ENCODE measurements at places on chromosomes 4 and X.

DNA sequence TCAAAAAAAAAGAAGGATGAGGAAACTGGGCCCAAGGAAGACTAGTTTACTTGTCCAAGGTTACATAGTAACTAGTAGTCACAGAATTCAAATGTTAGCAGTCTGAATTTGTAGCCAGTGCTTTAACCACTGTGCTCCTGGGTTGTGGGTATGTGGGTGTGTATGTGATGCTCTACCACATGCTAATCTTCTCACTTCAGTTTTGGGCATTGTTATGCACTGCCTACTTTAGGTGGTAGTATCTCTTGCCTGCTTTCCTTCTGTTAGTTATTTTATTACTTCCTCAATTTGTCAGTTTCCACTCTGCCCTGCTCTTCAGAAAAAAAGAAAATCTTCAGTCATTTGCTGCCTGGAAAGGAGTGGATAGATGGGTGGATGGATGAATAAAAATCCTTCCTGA is 219.2 kb downstream of the RPA4 start:
- DNase-seq = no peak

DNA sequence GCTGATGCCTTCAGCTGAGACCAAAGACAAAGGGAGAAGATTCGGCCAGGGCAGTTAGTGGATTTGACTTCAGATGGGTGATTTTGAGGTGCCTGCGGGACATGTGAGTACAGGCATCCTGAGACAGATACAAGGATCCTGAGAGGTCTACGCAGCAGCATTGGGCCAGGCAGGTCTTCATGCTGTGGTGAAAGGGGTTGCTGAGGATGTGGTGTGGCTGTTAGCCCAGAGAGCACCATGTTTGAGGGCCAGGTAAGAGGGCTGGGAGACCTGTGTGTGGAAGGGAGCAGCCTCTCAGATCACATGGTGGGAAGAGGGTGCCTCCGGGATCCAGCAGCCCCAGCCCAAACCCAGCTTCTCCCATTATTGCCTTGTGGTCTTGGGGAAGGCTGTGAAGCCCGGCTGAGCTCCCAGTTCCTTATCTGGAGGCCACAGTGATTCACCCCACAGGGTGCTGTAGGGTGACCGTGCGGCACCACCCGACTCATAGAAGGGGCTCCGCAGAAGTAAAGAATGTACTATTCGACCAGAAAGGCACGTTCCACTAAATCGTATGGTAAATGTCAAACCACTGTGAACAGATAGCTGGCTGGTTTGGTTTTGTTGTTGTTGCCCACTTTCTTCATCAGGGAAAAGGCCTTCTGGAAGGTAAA is 27.7 kb upstream of the TADA2B start:
- no peak for DNase-seq

- no peak for DNase-seq
Measured at GRCh38 chr4:124964852-124965496, 252.4 kb upstream of the ANKRD50 start.

DNA sequence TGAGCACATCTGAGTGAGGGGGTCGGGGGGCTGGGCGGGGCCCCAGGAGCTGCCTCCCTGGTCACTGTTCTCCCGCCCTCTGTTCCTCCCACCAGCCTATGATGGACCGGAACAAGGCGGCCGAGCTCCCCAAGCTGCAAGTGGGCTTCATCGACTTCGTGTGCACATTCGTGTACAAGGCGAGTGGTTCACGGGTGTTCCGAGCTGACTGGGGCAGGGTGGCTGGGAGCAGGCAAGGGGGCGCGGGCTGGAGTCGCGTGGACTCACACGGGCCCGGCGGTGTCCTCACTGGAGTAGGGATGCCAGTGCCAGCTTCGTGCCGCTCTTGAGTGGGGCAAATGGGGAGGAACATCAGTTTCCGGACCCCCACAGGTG is 7.7 kb downstream of the ATP5ME start:
- no peak for DNase-seq

DNA sequence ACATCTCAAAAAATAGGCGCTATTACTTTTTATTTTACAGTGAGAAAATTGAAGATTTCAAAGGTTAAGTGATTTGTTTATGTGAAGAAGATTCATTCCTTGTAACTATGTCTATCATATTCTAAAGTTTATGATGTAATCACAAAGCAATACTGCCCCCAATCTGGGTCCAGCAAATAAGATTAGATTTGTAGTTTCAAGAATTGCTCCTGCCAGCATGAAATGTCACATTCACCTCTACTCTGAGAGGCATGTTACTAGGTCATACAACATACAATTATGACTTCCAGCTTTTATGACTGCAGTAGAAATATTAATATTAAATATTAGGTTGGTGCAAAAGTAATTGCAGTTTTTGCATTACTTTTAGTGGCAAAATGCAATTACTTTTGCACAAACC is 976.2 kb downstream of the FSTL5 start:
- DNase-seq = no peak

DNA sequence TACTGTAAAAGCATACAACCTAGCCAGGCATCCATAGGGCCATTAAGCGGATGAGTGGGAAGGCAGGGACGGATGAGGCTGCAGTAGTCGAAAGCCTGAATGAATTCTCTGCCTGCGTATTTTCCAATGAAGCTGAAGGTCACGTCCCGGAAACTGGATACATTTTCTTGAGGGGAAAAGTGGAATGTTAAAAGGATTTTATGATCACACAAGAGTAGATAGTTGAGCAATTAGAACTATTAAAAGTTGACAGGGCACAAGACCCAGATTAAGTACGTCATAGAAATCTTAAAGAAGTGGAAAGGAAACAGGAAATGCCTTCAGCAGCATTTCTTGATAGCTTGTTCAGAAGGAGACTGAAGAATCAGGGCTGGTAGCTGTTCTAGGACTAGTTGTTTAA is 98.3 kb upstream of the CXXC4 start:
- DNase-seq = no peak

- DNase-seq = no peak
Measured at GRCh38 chrX:153651540-153652079, 4.6 kb downstream of the DUSP9 start.

DNA sequence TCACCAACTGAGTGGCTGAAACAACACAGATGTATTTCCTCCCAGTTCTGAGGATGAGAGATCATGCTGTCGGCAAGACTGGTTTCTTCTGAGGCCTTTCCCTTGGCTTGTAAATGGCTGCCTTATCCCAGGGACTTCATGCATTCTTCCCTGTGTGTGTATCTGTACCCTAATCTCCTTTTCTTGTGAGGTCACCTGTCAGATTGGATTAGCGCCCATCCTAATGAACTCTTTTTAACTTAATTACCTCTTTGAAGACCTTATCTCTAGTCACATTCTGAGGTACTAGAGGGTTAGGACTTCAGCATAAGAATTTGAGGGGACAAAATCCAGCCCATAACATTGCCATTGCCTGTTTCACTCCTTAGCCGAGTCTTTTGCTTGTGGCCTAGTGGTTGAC is 59.5 kb upstream of the TMEM150C start:
- no peak for DNase-seq

Data from suppressor macrophage treated with lipopolysaccharide for 4 hours (primary cell).